Neural progenitor cell (in vitro differentiated cells): ENCODE measurements at places on chromosomes 2 and 18. TPM values are rescaled to one million over a fixed set of nuclear protein-coding genes. Genes with fewer than 3 reads are reported as not detected.

SERPINB11 gene
- not detected in 2 replicates for total RNA-seq

NXPH2 gene
- total RNA-seq: 2.7 and 4.3 TPM in 2 replicates

MOGAT1 gene
- 0.62 and 2.0 TPM in 2 replicates for total RNA-seq

GRCh38 chr2:238412067-238412767 lies 14.5 kb upstream of the ASB1 start:
- no peak overlapping the region for H3K27ac ChIP-seq
- H3K36me3 ChIP-seq: no peaks in the 10 kb centered on the region
- no peak overlapping the region for H3K4me3 ChIP-seq

- H3K27ac ChIP-seq: no peak overlapping the region
- H3K4me1 ChIP-seq: no peaks in the 10 kb centered on the region
- no peaks in the 10 kb centered on the region for H3K36me3 ChIP-seq
- peaks cover 87% of the 10 kb centered on the region for H3K27me3 ChIP-seq
- DNase-seq: no peak
- H3K4me3 ChIP-seq: no peak overlapping the region
Measured at GRCh38 chr2:10915236-10915635, 3.5 kb downstream of the KCNF1 start.

DNA sequence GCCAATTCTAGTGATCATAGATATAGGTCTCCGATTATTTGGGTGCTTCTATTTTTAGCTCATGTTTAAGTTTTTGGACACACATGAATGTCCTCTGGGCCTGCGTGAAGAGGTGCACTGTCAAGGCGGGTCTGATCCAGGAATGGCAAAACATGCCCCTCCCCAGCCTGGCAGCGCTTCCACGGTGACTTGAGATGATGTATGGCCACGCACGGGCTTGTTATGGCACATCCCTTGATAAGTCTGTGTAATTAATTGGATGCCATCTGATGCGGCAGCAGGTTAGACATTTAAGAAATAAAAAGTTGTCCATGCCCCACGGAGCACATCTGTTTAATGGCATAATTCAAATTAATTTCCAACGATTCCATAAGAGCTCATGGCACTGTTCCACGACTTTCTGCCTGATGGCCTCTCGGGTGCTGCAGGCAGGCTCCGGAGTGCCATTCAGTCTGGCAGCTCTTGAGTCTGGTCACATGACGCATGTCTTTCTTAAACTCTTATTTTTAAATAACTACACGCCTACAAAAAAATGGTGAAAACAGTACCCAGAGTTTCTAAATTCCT lies 151.4 kb downstream of the ACKR3 start:
- H3K4me3 ChIP-seq: no peak overlapping the region
- H3K27me3 ChIP-seq: no peaks in the 10 kb centered on the region
- no peaks in the 10 kb centered on the region for H3K36me3 ChIP-seq
- no peak for DNase-seq
- H3K27ac ChIP-seq: no peak overlapping the region
- H3K4me1 ChIP-seq: peaks cover 13% of the 10 kb centered on the region

GRCh38 chr2:237998530-237998929 lies 31.7 kb downstream of the UBE2F start:
- H3K4me1 ChIP-seq: no peaks in the 10 kb centered on the region
- H3K27me3 ChIP-seq: no peaks in the 10 kb centered on the region
- peaks cover 7% of the 10 kb centered on the region for H3K36me3 ChIP-seq
- H3K27ac ChIP-seq: no peak overlapping the region
- no peak for DNase-seq

- no peak overlapping the region for H3K27ac ChIP-seq
- no peak for DNase-seq
- H3K36me3 ChIP-seq: peaks cover 5% of the 10 kb centered on the region
- H3K4me3 ChIP-seq: no peak overlapping the region
- H3K4me1 ChIP-seq: no peaks in the 10 kb centered on the region
Measured at GRCh38 chr2:230793572-230794359, 71.0 kb upstream of the ITM2C start.

DNA sequence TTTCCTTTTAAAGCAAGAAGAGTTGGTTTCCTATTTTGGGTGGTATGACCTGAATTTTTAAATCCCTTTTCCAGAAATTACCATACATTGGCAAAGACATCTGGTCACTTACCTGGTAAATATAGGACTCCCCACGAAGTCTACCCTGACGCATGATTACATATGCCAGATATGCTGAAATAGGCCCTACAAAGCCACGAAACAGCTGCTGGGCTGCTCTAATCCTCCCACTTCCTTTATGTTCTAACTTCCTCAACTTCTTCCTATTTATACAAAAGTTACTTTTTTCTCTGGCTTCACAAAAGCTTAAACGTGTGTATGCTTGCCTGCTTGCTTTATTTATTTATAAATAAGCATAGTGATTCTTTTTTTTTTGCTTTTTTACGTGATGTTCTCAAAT lies 186.0 kb upstream of the EPHA4 start:
- peaks cover 10% of the 10 kb centered on the region for H3K4me1 ChIP-seq
- no peak overlapping the region for H3K4me3 ChIP-seq
- H3K36me3 ChIP-seq: no peaks in the 10 kb centered on the region
- no peak for DNase-seq
- no peaks in the 10 kb centered on the region for H3K27me3 ChIP-seq

DNA sequence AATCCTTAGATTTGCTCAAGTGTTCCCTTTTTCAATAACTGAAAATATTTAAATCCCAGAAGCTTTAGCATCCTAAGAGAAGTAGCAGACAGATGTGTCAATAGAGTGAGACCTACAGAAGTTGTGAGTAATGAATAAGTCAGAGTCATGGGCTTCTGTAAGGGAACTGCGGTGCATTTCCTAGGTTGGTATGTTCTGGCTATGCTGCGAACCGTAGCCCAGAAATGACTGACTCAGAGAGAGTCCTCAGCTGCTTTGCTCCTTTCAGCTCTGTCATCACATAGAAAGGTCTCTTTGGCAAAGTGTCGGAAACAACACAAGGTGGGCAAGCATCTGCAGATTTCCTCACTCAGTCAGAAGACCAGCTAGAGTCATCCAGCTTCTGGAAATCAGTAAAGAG lies 297.1 kb downstream of the ARHGAP15 start:
- H3K4me3 ChIP-seq: no peak overlapping the region
- no peaks in the 10 kb centered on the region for H3K36me3 ChIP-seq
- H3K4me1 ChIP-seq: no peaks in the 10 kb centered on the region
- no peaks in the 10 kb centered on the region for H3K27me3 ChIP-seq
- H3K27ac ChIP-seq: no peak overlapping the region

GRCh38 chr2:232666051-232666805 lies 30.9 kb upstream of the GIGYF2 start:
- no peaks in the 10 kb centered on the region for H3K36me3 ChIP-seq
- peaks cover 9% of the 10 kb centered on the region for H3K4me1 ChIP-seq
- no peaks in the 10 kb centered on the region for H3K27me3 ChIP-seq
- DNase-seq: no peak
- H3K27ac ChIP-seq: no peak overlapping the region

- no peaks in the 10 kb centered on the region for H3K4me1 ChIP-seq
- peaks cover 6% of the 10 kb centered on the region for H3K36me3 ChIP-seq
- no peaks in the 10 kb centered on the region for H3K27me3 ChIP-seq
- no peak overlapping the region for H3K27ac ChIP-seq
- peak; percentile 68 for DNase-seq
Measured at GRCh38 chr18:42053188-42053781, 98.3 kb downstream of the PIK3C3 start.

DNA sequence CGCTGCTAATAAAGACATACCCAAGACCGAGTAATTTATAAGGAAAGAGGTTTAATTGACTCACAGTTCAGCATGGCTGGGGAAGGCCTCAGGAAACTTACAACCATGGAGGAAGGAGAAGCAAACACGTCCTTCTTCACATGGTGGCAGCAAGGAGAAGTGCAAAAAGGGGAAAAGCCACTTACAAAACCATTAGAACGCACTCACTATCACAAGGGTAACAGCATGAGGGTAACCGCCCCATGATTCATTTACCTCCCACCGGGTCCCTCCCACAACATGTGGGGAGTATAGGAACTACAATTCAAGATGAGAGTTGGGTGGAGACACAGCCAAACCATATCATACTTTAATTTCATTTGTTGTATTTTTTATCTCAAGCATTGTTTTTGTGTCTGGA lies 67.5 kb downstream of the ATP9B start:
- H3K27me3 ChIP-seq: no peaks in the 10 kb centered on the region
- H3K4me1 ChIP-seq: no peaks in the 10 kb centered on the region
- H3K4me3 ChIP-seq: no peak overlapping the region
- H3K27ac ChIP-seq: no peak overlapping the region
- H3K36me3 ChIP-seq: no peaks in the 10 kb centered on the region
- no peak for DNase-seq

- no peak overlapping the region for H3K27ac ChIP-seq
- no peak for DNase-seq
- H3K4me1 ChIP-seq: peaks cover 4% of the 10 kb centered on the region
- H3K4me3 ChIP-seq: no peak overlapping the region
- H3K27me3 ChIP-seq: no peaks in the 10 kb centered on the region
Measured at GRCh38 chr2:98759827-98760625, 29.1 kb upstream of the MGAT4A start.

GRCh38 chr18:50439460-50440015 lies 64.7 kb downstream of the SKA1 start:
- no peak overlapping the region for H3K4me3 ChIP-seq
- no peaks in the 10 kb centered on the region for H3K27me3 ChIP-seq
- DNase-seq: no peak
- no peaks in the 10 kb centered on the region for H3K36me3 ChIP-seq

GRCh38 chr2:104857262-104858005 lies 3.5 kb downstream of the POU3F3 start:
- H3K4me1 ChIP-seq: peaks cover 13% of the 10 kb centered on the region
- H3K27ac ChIP-seq: no peak overlapping the region
- H3K4me3 ChIP-seq: no peak overlapping the region
- H3K27me3 ChIP-seq: peaks cover 97% of the 10 kb centered on the region
- no peaks in the 10 kb centered on the region for H3K36me3 ChIP-seq

- H3K27ac ChIP-seq: no peak overlapping the region
- H3K27me3 ChIP-seq: no peaks in the 10 kb centered on the region
- no peak for DNase-seq
- no peaks in the 10 kb centered on the region for H3K36me3 ChIP-seq
Measured at GRCh38 chr2:230319211-230319862, 7.7 kb upstream of the SP140L start.

DNA sequence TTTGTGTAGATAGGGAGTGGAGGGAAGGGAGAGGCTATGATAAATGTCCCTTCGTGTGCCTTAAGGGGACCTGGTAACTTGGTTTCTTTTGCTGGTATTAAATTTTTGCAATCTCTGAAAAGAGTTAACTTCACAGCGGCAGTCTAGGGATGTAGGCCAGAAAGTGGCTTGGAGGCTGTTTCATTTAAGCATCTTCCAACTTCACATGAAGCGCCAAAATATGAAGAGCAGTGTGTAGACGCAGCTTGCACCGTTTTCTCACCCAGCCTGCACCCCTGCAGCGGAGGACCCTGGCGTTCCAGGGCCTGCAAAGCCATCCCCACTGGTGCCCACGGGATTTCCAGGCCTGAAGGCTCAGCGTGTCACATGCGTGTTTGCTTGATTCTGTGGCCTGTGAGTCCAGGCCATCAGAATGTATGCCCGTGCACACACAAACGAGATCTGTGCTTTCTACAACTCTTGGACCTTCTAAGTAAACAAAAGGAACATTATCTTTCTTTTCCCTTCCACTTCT lies 87.2 kb upstream of the EPB41L3 start:
- H3K4me1 ChIP-seq: peaks cover 8% of the 10 kb centered on the region
- no peaks in the 10 kb centered on the region for H3K36me3 ChIP-seq
- H3K27me3 ChIP-seq: peaks cover 79% of the 10 kb centered on the region
- H3K4me3 ChIP-seq: peak overlapping the region; percentile 73
- no peak overlapping the region for H3K27ac ChIP-seq

DNA sequence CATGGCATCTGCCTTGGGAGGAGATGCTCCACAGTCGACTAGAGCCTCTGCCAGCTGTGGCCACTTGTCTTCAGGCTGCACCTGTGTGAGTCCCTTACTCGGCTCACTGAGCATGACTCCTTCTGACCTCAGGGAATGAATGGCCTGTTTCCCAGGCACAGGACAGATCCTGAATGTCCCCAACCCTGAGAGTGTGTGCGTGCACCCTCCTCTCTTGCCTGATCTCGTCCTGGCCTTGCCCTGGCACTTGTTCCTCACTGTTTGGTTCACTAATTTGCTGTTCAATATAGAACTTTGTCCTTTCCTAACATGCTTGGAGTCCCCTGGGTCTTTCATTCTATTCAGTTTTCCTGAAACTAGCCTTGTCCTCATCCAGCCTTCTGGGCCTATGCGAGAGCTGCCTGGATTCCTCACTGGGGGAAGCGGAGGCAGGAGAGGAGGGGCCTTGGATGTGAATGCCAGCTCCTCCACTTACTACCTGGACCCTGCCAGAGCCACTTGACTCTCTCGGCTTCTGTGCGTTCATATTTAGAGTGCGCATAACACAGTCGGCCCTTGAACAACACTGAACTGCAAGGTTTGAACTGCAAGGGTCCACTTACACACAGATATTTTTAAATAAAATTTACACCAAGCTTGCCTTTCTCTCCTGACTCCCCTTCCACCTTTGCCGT lies 184.8 kb downstream of the ACKR3 start:
- no peak overlapping the region for H3K4me3 ChIP-seq
- DNase-seq: peak; percentile 42
- H3K27me3 ChIP-seq: no peaks in the 10 kb centered on the region
- peaks cover 28% of the 10 kb centered on the region for H3K4me1 ChIP-seq
- H3K27ac ChIP-seq: peak overlapping the region; percentile 58

GRCh38 chr18:40532046-40532445 lies 1423.0 kb upstream of the PIK3C3 start:
- H3K27ac ChIP-seq: no peak overlapping the region
- H3K4me1 ChIP-seq: no peaks in the 10 kb centered on the region
- no peak for DNase-seq
- no peak overlapping the region for H3K4me3 ChIP-seq

DNA sequence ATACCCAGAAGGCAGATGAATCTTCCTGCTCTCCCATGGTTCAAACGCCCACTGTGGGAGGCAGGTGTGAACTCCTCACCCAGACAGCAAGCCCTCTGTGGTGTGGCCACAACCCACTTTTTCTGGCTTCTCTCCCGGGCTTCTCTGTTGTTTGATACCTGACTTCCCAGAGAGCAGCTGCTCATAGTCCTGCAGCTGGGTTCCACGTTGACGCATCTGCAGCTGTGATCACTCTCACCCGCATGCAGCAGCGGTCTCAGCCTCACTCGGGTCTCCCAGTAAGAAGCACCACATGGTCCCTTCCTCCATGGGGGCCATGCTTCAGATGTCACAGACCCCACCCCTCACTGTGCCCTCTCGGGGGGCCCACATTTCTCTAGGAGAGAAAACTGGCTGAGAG lies 3.5 kb downstream of the ASPRV1 start:
- no peak overlapping the region for H3K27ac ChIP-seq
- H3K27me3 ChIP-seq: no peaks in the 10 kb centered on the region
- DNase-seq: no peak

DNA sequence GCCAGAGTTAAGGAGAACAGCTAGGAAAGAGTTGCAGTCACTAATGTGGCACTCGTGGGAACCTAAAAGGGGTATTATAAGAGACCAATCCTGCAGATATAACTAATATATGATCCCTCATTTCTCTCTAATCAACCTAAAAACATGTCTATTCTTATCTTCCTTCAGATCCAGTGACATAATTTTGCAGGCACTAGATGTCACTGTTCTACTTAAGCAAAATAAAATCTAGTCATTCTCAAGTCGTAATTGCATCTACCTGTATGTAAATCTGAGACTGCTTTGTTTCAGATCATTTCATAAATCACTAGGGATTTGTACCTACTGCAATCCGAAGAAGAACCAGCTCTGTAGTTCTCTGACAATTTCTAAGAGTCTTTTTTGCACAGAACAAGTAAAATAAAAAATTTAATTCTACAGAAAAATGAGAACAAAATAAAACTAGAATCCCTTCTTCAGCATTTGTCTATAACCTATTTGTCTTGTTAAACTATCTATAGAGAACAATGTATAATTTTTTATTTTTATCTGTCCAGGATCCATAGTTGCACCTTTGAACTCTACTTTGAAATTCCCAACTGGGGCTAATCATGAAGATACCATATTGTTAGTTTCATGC lies 56.5 kb upstream of the ERBB4 start:
- H3K36me3 ChIP-seq: no peaks in the 10 kb centered on the region
- H3K4me3 ChIP-seq: no peak overlapping the region
- DNase-seq: no peak
- no peaks in the 10 kb centered on the region for H3K27me3 ChIP-seq
- H3K4me1 ChIP-seq: no peaks in the 10 kb centered on the region
- no peak overlapping the region for H3K27ac ChIP-seq
